ENCODE measurements at places on chromosomes 2 and 18.

- DNase-seq: no peak
These were observed 32.0 kb downstream of the SLC14A1 start for GRCh38 chr18:45755934-45756333.

DNA sequence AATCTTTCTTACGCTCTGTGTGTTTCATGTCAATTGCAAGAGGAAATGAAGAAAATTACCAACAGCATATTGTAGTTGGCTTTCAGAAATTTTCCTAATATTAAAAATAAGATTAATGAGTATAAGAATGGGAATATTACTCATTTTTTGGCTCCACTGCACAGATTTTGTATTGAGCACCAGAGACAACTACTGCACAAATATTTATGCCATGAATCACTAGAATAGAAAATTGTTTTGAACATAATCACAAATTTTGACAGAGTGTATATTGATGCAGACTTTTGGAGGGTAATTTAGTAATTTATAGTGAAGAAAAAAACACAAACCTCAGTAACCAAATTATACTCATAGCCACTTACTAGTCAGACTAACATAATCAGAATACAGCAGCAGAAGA lies 118.3 kb downstream of the DOK6 start:
- DNase-seq: no peak

DNA sequence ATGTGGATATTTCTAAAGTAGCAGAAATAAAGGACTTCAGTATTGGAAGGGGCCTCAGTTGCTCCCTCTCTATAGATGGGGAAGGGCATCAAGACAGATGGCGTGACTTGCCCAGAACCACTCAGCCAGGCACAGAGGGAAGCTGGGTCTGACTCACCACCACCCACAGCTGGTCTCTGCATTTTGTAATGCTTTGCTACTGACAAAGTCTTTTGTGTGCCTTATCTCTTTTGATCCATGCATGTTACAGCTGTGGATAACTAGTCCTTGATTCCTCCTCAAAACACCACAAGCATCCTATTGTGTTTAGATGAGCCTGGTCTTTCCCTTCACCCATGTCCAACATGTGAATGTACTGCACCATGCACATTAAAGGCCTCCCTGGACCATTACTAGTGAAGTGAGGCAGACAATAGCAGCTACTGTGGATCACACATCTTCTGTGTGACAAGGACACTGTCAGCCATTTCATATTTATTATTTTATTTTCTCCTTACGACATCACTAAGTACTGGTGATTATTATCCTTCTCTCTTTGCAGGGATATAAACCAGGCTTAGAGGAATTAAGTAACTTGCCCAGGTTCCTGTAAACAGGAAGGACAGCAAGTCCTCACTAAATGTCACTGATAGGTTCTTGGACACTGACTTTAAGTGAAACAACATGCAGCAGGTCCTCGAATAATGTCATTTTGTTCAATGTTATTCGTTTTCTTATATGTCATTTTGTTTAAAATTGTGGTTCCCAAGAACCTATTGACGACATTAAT lies 29.6 kb upstream of the IL37 start:
- DNase-seq: no peak

GRCh38 chr2:8534729-8535468 lies 147.0 kb upstream of the ID2 start:
- DNase-seq: no peak

GRCh38 chr18:44805176-44805575 lies 124.5 kb downstream of the SETBP1 start:
- no peak for DNase-seq
